ENCODE measurements at places on chromosomes 5 and 9. TPM values are rescaled to one million over a fixed set of nuclear protein-coding genes. Genes with fewer than 3 reads are reported as not detected.

Gene RNF208
- 0.34 TPM for polyA plus RNA-seq

Gene CDH12
- not detected for polyA plus RNA-seq

Gene SPATA31D4
- polyA plus RNA-seq: not detected

Gene RNF183
- polyA plus RNA-seq: not detected

Gene SH3RF2
- polyA plus RNA-seq: 0.53 TPM

Gene DDX41
- 66.8 TPM for polyA plus RNA-seq

Gene EQTN
- not detected for polyA plus RNA-seq

Gene PHF24
- polyA plus RNA-seq: not detected

Gene EIF4E1B
- polyA plus RNA-seq: not detected

Gene TSC1
- polyA plus RNA-seq: 43.4 TPM

Gene FBLL1
- 0.16 TPM for polyA plus RNA-seq

Gene SPATA31A3
- not detected for polyA plus RNA-seq

Gene SLCO6A1
- polyA plus RNA-seq: not detected

Gene FRMD3
- 0.19 TPM for polyA plus RNA-seq

Gene TAF11L10
- polyA plus RNA-seq: not detected

Gene GADD45G
- 0.23 TPM for polyA plus RNA-seq

Gene C5orf52
- not detected for polyA plus RNA-seq

Gene SPATA9
- polyA plus RNA-seq: 0.75 TPM

Gene PCDHGC3
- polyA plus RNA-seq: 109 TPM

Gene PCDH12
- polyA plus RNA-seq: 0.02 TPM

Gene PCDHB7
- 0.28 TPM for polyA plus RNA-seq

Gene HARS1
- 110 TPM for polyA plus RNA-seq

Gene CDC25C
- polyA plus RNA-seq: 2.4 TPM

Gene FREM1
- 0.09 TPM for polyA plus RNA-seq

Gene CDH6
- polyA plus RNA-seq: 45.4 TPM

Gene BARX1
- polyA plus RNA-seq: not detected

Gene PCDHA1
- 0.12 TPM for polyA plus RNA-seq

Gene TAF11L5
- not detected for polyA plus RNA-seq

Gene COL5A1
- 109 TPM for polyA plus RNA-seq

Gene PIGO
- polyA plus RNA-seq: 18.6 TPM

Gene LCN1
- polyA plus RNA-seq: not detected

Gene CARD6
- 8.7 TPM for polyA plus RNA-seq

Gene LURAP1L
- polyA plus RNA-seq: 39.9 TPM

Gene GCNT1
- polyA plus RNA-seq: 58.4 TPM

Gene ANKRD34B
- polyA plus RNA-seq: not detected

Gene PCDHGA3
- 1.3 TPM for polyA plus RNA-seq

Gene CCL28
- polyA plus RNA-seq: 0.71 TPM

Gene FBP1
- polyA plus RNA-seq: not detected

Gene ATP10B
- not detected for polyA plus RNA-seq

Gene KCTD16
- polyA plus RNA-seq: 0.38 TPM

Gene OR1J2
- polyA plus RNA-seq: 0.19 TPM

Gene SPINK6
- polyA plus RNA-seq: not detected

Gene ZNF658
- polyA plus RNA-seq: 1.3 TPM

Gene TAL2
- polyA plus RNA-seq: not detected

Gene DDX4
- not detected for polyA plus RNA-seq
